ENCODE measurements at places on chromosomes 3 and 15.
A peak's percentile ranks its signal among the peaks of the same experiment; 100 is the strongest.

- DNase-seq: no peak
- H3K36me3 ChIP-seq: peaks cover 3% of the 10 kb centered on the region
- no peak overlapping the region for H3K27ac ChIP-seq
- H3K4me1 ChIP-seq: peaks cover 29% of the 10 kb centered on the region
Measured at GRCh38 chr3:126777366-126777765, 73.3 kb downstream of the CHCHD6 start.

- DNase-seq: no peak
- H3K4me3 ChIP-seq: no peak overlapping the region
- H3K27ac ChIP-seq: no peak overlapping the region
- no peaks in the 10 kb centered on the region for H3K27me3 ChIP-seq
- H3K36me3 ChIP-seq: peaks cover 11% of the 10 kb centered on the region
Measured at GRCh38 chr3:187296911-187297310, 5.4 kb upstream of the MASP1 start.

- H3K27ac ChIP-seq: no peak overlapping the region
- H3K4me3 ChIP-seq: no peak overlapping the region
- H3K4me1 ChIP-seq: no peaks in the 10 kb centered on the region
- no peaks in the 10 kb centered on the region for H3K36me3 ChIP-seq
- peaks cover 11% of the 10 kb centered on the region for H3K27me3 ChIP-seq
Measured at GRCh38 chr3:112346491-112347122, 13.7 kb downstream of the CD200 start.

- no peak overlapping the region for H3K27ac ChIP-seq
- DNase-seq: no peak
- H3K4me3 ChIP-seq: no peak overlapping the region
- H3K36me3 ChIP-seq: no peaks in the 10 kb centered on the region
- H3K27me3 ChIP-seq: peaks cover 11% of the 10 kb centered on the region
Measured at GRCh38 chr3:49181351-49181750, 10.0 kb downstream of the KLHDC8B start.

DNA sequence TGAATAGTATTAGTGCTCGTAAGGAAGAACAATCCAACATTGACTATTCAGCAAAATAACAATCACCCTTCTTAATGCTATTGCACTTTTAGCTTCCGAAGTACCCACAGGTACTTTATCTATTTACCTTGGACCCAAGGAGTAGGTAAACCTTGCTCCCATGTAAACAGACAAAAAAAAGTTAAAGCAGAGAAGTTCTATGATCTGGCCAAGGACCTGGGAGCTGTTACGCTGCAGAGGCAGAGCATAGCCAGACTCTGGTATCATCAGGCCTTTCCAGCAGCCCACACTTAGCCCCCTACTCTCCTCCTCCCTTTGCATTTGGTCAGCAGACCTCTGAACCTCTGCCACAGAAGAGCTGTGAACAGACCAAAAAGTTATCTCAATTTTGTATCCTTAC lies 130.3 kb upstream of the TPM1 start:
- peaks cover 9% of the 10 kb centered on the region for H3K4me1 ChIP-seq
- H3K27me3 ChIP-seq: no peaks in the 10 kb centered on the region
- no peaks in the 10 kb centered on the region for H3K36me3 ChIP-seq
- no peak for DNase-seq
- no peak overlapping the region for H3K27ac ChIP-seq
- no peak overlapping the region for H3K4me3 ChIP-seq

DNA sequence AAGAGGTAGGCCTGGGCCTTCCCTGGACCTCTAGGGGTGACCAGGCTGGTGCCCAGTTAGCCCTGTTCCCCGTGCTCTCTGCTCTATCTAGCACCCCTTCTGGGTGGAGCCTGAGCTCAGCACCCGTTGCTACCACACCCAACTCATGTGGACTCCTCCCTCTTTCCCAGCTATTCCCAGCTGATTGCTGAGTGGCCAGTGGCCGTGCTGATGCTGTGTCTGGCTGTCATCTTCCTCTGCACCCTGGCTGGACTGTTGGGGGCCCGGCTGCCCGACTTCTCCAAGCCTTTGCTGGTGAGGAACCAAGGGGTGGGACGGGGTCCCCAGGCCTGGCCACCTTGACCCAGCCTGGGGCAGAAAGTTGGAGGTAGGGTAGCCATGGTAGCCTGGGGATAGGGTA lies 6.2 kb downstream of the DISP2 start:
- no peak overlapping the region for H3K27ac ChIP-seq
- H3K36me3 ChIP-seq: no peaks in the 10 kb centered on the region

- DNase-seq: no peak
- H3K27ac ChIP-seq: no peak overlapping the region
- H3K4me3 ChIP-seq: no peak overlapping the region
- no peaks in the 10 kb centered on the region for H3K36me3 ChIP-seq
- H3K4me1 ChIP-seq: peaks cover 44% of the 10 kb centered on the region
Measured at GRCh38 chr3:126291537-126291936, 65.7 kb downstream of the KLF15 start.

- no peak for DNase-seq
- H3K27me3 ChIP-seq: no peaks in the 10 kb centered on the region
- no peak overlapping the region for H3K4me3 ChIP-seq
- H3K27ac ChIP-seq: no peak overlapping the region
- H3K4me1 ChIP-seq: no peaks in the 10 kb centered on the region
Measured at GRCh38 chr15:26926081-26926480, 44.9 kb upstream of the GABRG3 start.

DNA sequence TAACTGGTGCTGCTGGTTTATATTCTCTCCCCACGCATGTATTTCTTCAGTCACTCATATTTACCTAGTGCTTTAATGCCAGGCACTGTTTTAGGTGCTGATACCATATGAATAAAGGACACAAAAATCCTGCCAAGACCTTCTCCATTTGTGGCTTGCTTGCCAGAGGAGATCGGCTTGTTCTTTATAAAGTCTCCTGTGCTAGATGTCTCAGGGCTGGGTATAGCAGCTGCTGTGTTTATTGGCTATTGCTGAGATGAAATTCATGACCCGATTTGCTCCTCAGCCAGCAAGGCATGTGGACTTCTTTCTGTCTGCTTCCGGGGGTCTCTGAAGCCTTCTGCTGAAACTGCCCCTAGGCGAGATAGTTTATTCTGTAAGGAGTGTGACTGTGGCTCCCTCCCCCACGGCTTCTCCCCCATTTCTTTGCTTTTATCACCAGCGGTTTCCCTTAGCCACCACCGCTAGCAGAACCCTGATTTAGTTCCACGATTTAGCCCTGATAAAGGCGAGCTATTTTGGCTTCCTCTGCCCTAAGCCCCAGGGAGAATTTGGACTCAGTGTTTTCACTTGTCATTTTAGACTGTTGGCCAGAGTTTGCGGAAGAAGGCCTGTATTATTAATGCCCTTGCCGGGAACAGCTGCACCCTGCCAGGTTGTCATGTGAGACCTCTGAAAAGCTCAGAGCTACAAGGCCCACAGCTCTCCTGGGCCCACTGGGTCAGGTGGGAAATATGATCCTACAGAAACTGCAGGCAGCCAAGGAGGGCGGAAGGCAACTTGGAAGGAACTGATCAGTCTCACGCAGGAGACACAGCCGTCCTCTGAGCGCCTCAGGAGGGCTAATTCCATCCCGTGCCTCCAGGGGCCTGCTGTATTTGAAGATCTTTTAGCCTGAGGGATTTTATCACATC lies 46.8 kb downstream of the ST6GAL1 start:
- H3K4me1 ChIP-seq: peaks cover 12% of the 10 kb centered on the region
- H3K27ac ChIP-seq: peak overlapping the region; percentile 66
- H3K27me3 ChIP-seq: peaks cover 22% of the 10 kb centered on the region

GRCh38 chr3:53973905-53974304 lies 82.2 kb upstream of the SELENOK start:
- no peak for DNase-seq
- H3K36me3 ChIP-seq: no peaks in the 10 kb centered on the region
- no peak overlapping the region for H3K4me3 ChIP-seq

- H3K4me1 ChIP-seq: peaks cover 8% of the 10 kb centered on the region
- H3K27ac ChIP-seq: no peak overlapping the region
- H3K4me3 ChIP-seq: no peak overlapping the region
- DNase-seq: no peak
- H3K36me3 ChIP-seq: peaks cover 43% of the 10 kb centered on the region
Measured at GRCh38 chr3:33091746-33092145, 5.2 kb downstream of the GLB1 start.

GRCh38 chr3:188827576-188827975 lies 344.2 kb upstream of the TPRG1 start:
- H3K27me3 ChIP-seq: no peaks in the 10 kb centered on the region
- H3K4me3 ChIP-seq: no peak overlapping the region
- H3K36me3 ChIP-seq: 0 out of 2 replicates have a peak, but pooled peaks cover 5% of the 10 kb centered on the region
- no peak overlapping the region for H3K27ac ChIP-seq

GRCh38 chr3:119492128-119492527 lies 6.2 kb upstream of the TIMMDC1 start:
- no peak overlapping the region for H3K4me3 ChIP-seq
- no peak for DNase-seq
- H3K4me1 ChIP-seq: peaks cover 8% of the 10 kb centered on the region
- H3K36me3 ChIP-seq: peaks cover 19% of the 10 kb centered on the region
- H3K27ac ChIP-seq: no peak overlapping the region
- H3K27me3 ChIP-seq: no peaks in the 10 kb centered on the region
